ENCODE measurements at places on chromosomes 1 and 21. TPM values are rescaled to one million over a fixed set of nuclear protein-coding genes. Genes with fewer than 3 reads are reported as not detected.

The CHAF1B gene
- total RNA-seq, result 0.33 TPM

The SPRR2F gene
- 2.8 TPM for total RNA-seq

The IFI44 gene
- 6.9 TPM for total RNA-seq

- no peak for DNase-seq
These were observed 107.1 kb downstream of the NIBAN1 start for GRCh38 chr1:184866991-184867788.

The UBASH3A gene
- total RNA-seq, result 0.12 TPM

- DNase-seq, result no peak
These were observed 28.6 kb upstream of the MAP10 start for GRCh38 chr1:232776526-232777106.

Measured in right atrium auricular region (tissue), 2 donors.